ENCODE measurements at places on chromosomes 7 and 10.

- no peak for DNase-seq
These were observed 307.9 kb downstream of the WDR11 start for GRCh38 chr10:121158988-121159579.

DNA sequence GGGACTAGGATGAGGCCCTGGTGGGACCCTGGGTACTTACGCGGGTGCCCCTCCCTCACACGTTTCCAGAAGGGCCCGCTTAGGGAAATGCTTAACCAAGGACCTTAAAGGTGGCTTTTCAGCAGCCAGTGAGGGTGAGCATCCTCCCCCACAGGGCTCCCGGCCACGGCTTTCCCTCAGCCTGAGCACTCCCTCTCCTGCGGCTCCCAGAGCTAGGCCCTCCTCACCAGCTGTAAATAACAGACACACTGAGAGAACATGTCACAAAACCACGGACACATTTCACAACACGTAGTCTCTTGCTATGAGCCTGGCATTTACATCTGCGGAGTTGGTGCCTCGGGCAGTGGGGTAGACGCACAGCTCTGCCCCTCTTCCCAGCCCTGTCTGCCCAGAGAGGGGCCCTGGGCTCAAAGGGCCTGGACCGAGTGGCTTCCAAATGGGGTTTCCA is 25.2 kb downstream of the GRID1 start:
- no peak for DNase-seq

GRCh38 chr10:119441921-119442757 is 100.4 kb downstream of the RGS10 start:
- no peak for DNase-seq

DNA sequence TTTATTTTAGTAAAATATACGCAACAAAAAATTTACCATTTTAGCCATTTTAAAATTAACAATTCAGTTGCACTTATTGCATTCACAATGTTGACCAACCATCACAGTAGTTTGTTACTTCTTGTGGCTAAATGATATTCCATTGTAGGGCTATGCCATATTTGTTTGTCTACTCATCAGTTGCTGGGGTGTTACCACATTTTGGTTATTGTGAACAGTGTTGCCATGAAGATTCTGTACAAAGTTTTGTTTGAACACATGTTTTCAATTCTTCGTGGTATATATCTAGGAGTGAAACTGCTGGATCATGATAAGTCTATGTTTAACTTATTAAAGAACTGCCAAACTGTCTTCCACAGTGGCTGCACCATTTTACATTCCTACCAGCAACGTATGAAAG is 46.3 kb upstream of the ZNF365 start:
- DNase-seq, result no peak

- DNase-seq, result no peak
These were observed 312.4 kb downstream of the CALN1 start for GRCh38 chr7:72099784-72100183.

- DNase-seq, result no peak
These were observed 18.1 kb upstream of the PALS2 start for GRCh38 chr7:24555184-24555583.
